H1 (cell line): ENCODE measurements at places on chromosomes 4 and X.

GRCh38 chr4:150493851-150494250 is 88.1 kb upstream of the MAB21L2 start:
- no peak overlapping the region for H3K4me3 ChIP-seq
- H3K4me1 ChIP-seq: no peaks in the 10 kb centered on the region
- H3K27ac ChIP-seq: no peak overlapping the region
- H3K36me3 ChIP-seq: no peaks in the 10 kb centered on the region
- DNase-seq: no peak

- no peaks in the 10 kb centered on the region for H3K36me3 ChIP-seq
- DNase-seq: no peak
- H3K4me3 ChIP-seq: no peak overlapping the region
Observed at GRCh38 chr4:158999166-158999682, 103.7 kb upstream of the RAPGEF2 start.

DNA sequence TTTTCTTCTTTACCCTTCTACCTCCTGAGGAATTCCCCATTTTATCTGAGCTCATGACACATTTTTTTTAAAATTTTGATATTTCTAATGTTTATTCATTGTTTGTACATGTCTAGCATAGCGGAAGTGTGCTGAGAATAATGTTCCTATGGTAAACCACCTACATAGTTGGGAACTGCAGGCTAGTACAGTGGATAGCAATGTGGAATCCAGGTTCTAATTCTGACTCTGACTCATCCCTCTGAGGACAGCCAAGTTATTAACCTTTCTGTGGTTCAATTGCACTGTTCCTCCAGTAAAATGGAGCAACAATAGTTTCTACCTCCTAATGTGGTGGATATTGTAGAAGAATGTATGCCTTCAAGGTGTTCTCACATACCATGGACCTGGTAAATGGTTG is 20.6 kb upstream of the APELA start:
- no peak for DNase-seq
- H3K27me3 ChIP-seq: no peaks in the 10 kb centered on the region
- H3K27ac ChIP-seq: no peak overlapping the region
- no peak overlapping the region for H3K4me3 ChIP-seq

GRCh38 chr4:16758255-16758654 is 140.2 kb downstream of the LDB2 start:
- no peak overlapping the region for H3K27ac ChIP-seq
- H3K27me3 ChIP-seq: no peaks in the 10 kb centered on the region
- H3K4me3 ChIP-seq: no peak overlapping the region
- 0 out of 2 replicates have a peak, but pooled peaks cover 2% of the 10 kb centered on the region for H3K36me3 ChIP-seq
- DNase-seq: no peak
- peaks cover 4% of the 10 kb centered on the region; the same call in 1 of the 2 replicates for H3K4me1 ChIP-seq

DNA sequence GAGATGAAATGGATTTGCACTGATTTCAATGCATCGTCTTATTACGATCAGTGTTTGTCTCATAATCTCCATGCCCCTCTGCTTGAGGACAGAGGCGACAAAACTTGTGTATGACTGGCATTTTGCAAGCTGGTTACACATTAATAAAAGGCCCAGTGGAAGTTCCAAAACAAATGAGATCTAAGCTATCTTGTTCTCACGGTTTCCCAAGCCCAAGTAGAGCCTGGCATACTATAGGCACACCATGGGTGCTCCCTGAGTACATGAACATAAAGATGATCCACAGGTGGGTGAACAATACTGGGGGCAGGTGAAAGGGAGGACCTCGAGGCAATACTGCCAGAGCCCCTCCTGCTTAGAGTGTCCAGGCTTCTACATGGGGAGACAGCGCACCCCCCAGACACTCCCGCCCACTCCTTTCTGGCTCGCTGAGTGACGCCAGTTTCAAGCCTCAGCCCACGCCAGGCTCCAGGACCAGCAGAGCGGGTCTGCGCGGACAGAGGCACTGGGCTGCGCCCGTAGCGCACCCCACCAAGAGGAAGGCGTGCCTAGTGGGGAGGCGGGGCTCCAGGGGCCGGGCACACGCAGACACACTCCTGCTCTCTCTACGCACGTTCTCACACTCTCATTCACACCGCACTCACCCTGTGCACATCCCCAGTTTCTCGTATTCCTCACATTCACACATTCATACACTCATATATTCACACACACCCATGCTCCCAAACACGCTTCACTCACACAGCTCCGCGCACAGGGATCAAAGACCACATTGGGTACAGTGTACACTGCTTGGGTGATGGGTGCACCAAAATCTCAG is 8.9 kb upstream of the GSX2 start:
- H3K4me3 ChIP-seq: 0 out of 2 replicates have a peak overlapping the region, but pooled peaks have one; percentile 26
- peaks cover 19% of the 10 kb centered on the region for H3K4me1 ChIP-seq
- DNase-seq: no peak
- H3K36me3 ChIP-seq: no peaks in the 10 kb centered on the region
- H3K27ac ChIP-seq: no peak overlapping the region

- H3K4me1 ChIP-seq: no peaks in the 10 kb centered on the region
- no peaks in the 10 kb centered on the region for H3K36me3 ChIP-seq
- no peak for DNase-seq
Observed at GRCh38 chr4:3681191-3681590, 85.0 kb upstream of the ADRA2C start.

GRCh38 chr4:6125103-6125651 is 75.2 kb downstream of the JAKMIP1 start:
- no peak overlapping the region for H3K27ac ChIP-seq
- H3K36me3 ChIP-seq: no peaks in the 10 kb centered on the region
- no peaks in the 10 kb centered on the region for H3K27me3 ChIP-seq
- no peaks in the 10 kb centered on the region for H3K4me1 ChIP-seq
- DNase-seq: no peak
- no peak overlapping the region for H3K4me3 ChIP-seq

DNA sequence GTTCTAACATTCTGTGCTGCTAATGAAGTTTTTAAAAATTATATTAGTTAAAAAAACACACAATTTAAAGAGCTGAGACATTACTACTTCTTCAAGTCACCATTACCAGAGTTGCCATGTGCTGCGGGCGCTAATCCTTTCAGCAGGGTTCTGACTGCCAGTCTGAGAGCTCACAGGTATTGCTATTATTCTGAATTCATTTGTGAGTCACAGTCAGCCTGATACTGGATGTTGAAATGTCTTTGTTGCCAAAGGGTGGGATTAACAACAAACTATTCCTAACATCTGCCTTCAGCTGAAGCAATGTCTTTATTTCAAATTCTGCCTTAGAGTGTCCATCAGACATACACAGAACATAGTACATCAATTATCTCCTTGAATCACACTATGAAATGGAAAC is 197.1 kb upstream of the FGF13 start:
- H3K4me1 ChIP-seq: no peaks in the 10 kb centered on the region
- no peaks in the 10 kb centered on the region for H3K27me3 ChIP-seq
- H3K36me3 ChIP-seq: no peaks in the 10 kb centered on the region
- no peak overlapping the region for H3K27ac ChIP-seq
- no peak for DNase-seq

DNA sequence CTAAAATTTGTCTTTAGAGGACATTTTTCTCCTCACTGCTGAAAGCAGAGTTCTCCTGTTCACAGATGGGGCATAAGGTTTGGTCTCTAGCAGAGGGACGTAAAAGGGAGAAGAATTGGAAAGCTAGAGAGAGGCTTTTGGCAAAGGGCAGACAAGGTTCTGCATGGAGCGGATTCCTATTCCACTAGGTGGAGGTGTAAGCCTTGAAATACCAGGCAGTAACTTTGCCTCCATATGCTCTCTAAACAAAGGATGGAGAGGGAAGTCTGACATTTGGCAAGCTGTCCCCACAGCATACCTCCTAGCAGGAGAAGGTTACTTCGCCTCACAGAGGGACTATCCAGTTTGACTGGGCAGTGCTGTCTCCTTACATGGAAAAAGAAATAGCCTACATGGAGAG is 174.7 kb downstream of the DACH2 start:
- H3K27me3 ChIP-seq: no peaks in the 10 kb centered on the region
- H3K4me3 ChIP-seq: no peak overlapping the region
- DNase-seq: no peak
- H3K36me3 ChIP-seq: no peaks in the 10 kb centered on the region
- no peaks in the 10 kb centered on the region for H3K4me1 ChIP-seq
